HCT116 (cell line): ENCODE measurements at places on chromosomes 6 and 20.

DNA sequence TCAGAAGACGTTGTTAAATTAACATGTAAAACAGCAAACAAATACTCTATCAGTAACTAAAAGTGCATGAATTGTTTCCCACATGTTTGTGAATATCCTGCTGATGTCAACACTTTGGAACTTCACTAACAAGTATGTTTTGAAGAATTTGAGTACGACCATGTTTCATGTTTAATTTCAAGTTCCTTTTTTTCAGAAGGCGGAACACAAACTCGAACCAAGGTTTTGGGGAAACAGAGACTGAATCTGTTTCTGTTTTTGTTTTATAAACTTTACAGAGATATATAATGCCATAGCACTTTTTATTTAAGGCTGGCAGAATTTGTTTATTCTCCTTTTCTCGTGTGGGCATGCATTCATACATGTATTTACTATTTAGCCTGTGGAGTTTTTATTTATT is 509.3 kb upstream of the CITED2 start:
- DNase-seq, result no peak

- no peak for DNase-seq
Measured at GRCh38 chr6:129895692-129896091, 34.6 kb upstream of the TMEM244 start.

DNA sequence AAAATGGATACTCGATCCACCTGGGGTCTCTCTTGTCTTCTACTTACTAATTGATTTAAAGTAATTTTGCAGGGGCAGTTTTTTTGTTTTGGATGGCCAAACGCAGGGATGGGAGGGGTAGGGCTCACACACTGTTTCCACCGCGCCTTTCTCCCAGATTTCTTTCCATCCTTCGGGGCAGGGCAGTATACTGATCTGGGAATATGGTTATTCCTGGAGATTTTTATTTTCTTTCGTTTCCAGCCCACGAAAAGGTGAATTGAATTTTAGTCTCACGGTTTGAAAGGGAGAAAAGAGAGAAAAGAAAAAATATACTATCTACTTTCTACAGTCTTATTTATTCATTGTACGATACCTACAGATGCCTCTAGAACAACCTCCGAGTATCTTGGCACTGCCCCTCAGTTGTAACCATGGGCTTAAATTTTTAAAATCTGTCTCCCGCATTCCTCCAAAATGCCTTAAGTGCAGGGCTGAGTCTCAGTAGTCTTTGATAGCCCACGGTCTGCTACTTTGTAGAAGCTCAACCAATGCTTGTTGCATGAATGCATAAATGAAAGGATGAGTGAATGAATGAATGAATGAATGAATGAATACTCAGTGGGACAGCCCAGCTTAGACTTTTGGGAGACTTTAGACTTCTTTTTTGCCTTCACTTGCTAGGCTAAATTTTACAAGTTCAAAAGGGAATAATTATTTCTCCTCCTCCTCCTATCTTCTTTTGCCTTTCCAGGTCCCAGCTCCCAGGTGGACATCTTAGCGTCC is 18.1 kb upstream of the TRIM27 start:
- no peak for DNase-seq

DNA sequence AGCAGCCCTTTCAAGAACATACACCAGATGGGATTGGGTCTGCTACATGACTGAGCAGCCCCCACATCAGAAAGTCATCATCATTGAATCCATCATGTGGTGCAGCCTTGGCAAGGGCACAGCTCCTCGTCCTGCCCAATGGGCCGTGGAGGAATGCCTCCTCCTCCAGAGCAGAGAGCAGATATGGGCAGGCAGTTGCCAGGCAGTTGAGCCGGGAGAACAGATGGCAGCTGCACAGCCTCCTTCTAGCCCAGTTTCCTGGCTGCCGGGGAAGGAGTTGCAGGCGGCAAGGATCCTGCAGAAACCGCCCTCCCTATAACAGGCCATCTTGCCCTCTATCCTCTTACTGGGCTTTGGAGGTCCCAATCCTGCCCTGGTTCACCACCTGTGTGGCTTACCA is 11.9 kb upstream of the ZFAND3 start:
- DNase-seq, result no peak

- DNase-seq, result no peak
Measured at GRCh38 chr20:62675156-62675876, 33.0 kb downstream of the SLCO4A1 start.

GRCh38 chr20:57620999-57621398 is 773 bp upstream of the ZBP1 start:
- DNase-seq, result no peak

GRCh38 chr20:3888622-3889488 is at the start of gene PANK2:
PANK2 (plus strand) TSS chr20:3889387.
- DNase-seq, result peak; percentile 99

DNA sequence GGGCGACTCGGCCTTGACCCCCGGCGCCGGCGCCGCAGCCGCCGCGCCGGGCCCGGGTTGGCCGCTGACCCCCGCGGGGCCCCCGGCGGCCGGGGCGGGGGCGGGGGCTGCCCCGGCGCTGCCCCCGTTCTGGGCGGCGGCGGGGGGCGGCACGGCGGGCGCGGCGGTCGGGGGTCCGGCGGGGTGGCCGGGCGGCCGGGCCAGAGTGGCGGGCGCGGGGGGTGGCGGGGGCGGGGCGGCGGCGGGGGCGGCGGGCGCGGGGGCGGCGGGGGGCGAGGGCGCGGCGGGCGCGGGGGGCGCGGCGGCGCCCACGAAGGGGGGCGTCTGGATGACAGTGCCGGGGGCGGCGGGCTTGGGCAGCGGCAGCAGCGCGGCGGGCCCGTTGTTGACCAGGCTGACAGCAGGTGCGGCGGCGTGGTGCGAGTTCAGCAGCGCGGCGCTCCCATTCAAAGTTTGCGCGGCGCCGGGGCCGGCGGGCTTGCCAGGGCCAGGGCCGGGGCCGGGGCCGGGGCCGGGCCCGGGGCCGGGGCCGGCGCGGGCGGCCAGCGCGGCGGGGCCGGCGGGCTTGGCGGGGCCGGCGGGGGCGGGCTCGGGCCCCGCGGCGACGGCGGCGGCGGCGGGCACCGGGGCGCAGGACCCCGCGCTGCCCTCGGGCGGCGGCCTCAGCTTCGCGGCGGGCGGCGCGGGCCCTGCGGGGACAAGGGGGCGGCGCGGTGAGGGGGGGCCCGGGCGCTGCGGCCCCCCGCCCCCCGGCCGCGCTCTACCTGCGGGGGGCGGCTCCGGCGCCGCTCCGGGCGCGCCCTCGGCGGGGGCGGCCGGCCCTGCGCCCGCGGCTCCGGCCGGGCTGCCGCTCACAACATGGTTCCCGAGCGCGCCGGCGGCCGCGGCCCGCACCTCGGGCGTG is 659 bp downstream of the TAF4 start:
- DNase-seq, result no peak

GRCh38 chr20:61121661-61122060 is 130.4 kb upstream of the CDH4 start:
- DNase-seq, result no peak
